ENCODE measurements at places on chromosomes 1 and 21.

- no peak for DNase-seq
Observed at GRCh38 chr1:11070876-11071275, 11.1 kb upstream of the SRM start.

DNA sequence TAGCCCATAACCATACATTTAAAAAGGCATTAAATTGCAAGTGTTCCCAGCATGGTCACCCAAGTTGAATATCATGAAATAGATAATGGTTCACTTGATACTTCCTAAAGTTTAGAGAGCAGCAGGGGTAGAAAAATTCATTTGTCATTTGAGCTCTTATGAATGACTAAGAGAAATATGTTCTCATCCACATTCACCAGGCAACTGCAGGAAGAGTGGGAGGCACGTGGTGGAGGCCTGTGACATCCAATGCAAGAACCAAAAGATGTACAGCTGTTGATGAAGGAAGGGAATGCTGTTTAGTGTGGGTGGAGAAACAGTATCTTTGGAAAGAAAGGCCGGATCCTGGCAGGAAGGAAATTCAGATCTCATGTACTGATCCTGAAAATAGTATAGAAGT lies 473.1 kb downstream of the ADGRL2 start:
- DNase-seq, result no peak

- DNase-seq, result peak; percentile 25
Observed at GRCh38 chr1:13228343-13228781, 2.4 kb upstream of the PRAMEF18 start.

DNA sequence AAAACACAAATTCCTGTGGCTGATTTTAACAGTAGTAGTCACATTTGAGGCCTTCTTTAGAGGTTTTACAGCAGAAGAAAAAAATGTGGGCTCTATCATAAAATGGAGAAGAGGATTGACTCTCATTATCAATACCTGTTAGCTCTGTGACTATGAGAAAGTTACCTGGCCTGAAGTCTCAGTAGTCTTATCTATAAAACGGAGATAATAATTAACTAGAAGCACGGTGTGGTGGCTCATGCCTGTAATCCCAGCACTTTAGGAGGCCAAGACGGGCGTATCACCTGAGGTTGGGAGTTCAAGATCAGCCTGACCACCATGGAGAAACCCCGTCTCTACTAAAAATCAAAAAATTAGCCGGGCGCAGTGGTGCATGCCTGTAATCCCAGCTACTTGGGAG lies 90.4 kb upstream of the PLPPR4 start:
- no peak for DNase-seq

- DNase-seq, result no peak
Observed at GRCh38 chr1:247077213-247077612, 1.4 kb downstream of the ZNF670 start.

- DNase-seq, result no peak
Observed at GRCh38 chr21:32474179-32475059, 61.9 kb downstream of the EVA1C start.

GRCh38 chr1:197481101-197481500 lies 213.0 kb downstream of the CRB1 start:
- DNase-seq, result no peak

- no peak for DNase-seq
Observed at GRCh38 chr1:109981004-109981335, 3.6 kb upstream of the AHCYL1 start.

DNA sequence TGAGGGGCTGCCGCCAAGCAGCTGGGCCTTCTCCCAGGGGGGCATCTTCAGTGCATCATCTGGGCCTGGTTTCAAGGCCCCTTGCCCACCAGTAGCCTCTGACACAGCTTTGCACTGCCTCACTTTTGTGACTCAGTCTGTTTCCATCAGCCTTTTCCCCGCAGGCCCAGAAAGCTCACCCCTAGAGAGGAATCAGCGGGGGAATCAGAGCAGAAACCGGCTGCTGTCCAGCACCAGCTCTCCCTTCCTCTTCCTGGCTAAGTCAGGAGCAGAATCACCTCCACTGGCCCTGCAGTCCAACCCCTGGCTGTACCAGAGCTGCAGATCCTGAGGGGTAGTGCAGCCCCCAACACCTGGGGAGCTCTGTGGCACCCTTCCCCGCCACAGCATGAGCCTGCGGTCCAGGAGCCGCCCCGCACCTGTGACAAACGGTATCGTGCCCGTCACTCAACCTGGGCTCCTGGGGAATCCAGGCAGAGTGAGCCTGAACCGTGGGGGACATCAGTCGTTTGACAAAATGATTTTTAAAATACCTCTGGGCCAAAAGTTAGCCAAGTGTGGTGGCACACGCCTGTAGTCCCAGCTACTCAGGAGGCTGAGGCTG lies 83.3 kb upstream of the TMEM51 start:
- DNase-seq, result no peak

- DNase-seq, result no peak
Observed at GRCh38 chr1:247849616-247850015, 7.4 kb upstream of the TRIM58 start.

DNA sequence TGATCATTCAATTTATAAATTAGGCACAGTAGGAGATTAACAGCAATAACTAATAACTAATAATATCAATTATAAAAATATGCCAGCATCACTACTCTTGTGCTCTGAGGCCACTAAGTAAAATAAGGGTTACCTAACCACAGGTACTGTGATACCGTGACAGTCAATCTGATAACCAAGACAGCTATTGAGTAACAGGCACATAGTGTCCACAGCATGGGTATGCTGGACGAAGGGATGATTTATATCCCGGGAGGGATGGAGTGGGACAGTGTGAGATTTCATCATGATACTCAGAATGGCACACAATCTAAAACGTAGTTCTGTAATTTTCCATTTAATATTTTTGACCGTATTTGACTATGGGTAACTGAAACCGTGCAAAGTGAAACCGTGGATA lies 39.4 kb downstream of the CD46 start:
- DNase-seq, result no peak

GRCh38 chr1:208525417-208525816 lies 281.2 kb upstream of the PLXNA2 start:
- DNase-seq, result no peak

- no peak for DNase-seq
Observed at GRCh38 chr1:27593678-27594563, 10.0 kb downstream of the AHDC1 start.

- no peak for DNase-seq
Observed at GRCh38 chr1:17932164-17932563, 175.4 kb upstream of the IGSF21 start.

GRCh38 chr1:72579629-72580028 lies 297.3 kb upstream of the NEGR1 start:
- no peak for DNase-seq

GRCh38 chr1:45718289-45718688 lies 30.3 kb downstream of the TMEM69 start:
- no peak for DNase-seq

GRCh38 chr1:81408419-81408818 lies 392.3 kb upstream of the ADGRL2 start:
- no peak for DNase-seq

- no peak for DNase-seq
Observed at GRCh38 chr1:36321119-36321951, 2.1 kb downstream of the EVA1B start.

DNA sequence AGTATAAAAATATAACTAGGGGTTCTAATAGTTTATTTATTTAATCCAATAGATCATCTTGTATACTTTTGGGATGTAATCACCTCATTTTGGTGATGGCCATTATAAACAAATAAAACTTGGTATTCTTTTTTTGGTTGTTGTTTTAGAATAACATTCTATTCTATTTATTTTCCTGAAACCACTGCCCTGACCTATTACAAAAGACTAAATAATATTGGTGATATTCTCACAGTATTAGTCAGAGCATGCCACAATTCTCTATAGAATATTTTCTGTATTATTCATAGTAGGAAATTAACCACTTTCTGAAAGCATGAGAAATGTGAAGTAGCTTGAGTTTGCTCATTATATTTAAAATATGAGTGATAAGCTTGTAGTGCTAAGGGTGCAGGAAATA lies 54.1 kb upstream of the LRRC7 start:
- DNase-seq, result no peak

- no peak for DNase-seq
Observed at GRCh38 chr1:63662056-63662836, 69.0 kb downstream of the PGM1 start.

- no peak for DNase-seq
Observed at GRCh38 chr1:241696172-241696814, 44.2 kb downstream of the WDR64 start.

GRCh38 chr1:47502746-47503370 lies 65.0 kb downstream of the FOXD2 start:
- no peak for DNase-seq

- no peak for DNase-seq
Observed at GRCh38 chr1:201495551-201496295, 11.2 kb downstream of the CSRP1 start.

DNA sequence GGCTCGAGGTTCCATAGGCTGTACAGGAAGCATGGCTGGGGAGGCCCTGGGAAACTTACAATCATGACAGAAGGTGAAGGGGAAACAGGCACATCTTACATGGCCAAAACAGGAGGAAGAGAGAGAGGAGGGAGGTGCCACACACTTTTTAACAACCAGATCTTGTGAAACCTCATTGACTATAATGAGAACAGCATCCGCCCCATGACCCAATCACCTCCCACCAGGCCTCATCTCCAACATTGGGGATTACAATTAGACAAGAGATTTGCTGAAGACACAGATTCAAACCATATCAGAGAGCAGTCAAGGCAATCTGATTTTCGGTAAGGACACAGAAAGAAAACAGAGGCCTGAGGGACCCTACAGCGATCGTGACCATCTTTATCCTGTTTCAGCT lies 41.7 kb downstream of the TNFRSF9 start:
- DNase-seq, result no peak

DNA sequence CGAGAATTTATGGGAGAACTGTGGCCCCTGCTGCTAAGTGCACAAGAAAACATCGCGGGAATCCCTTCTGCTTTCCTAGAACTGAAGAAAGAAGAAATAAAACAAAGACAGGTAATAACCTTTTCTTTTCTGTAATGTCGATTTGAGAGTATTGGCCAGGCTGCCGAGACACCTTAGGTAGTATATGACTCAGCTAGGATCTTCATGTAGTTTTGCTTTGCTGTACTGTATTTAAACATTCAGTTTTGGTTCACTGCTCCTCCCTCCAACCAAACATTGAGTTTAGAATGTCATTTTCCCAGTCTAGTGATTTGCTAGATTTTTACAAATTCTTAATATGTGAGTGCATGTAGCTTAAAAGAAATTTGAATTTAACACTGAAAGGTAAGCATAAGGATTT lies 5.8 kb downstream of the SRRM1 start:
- DNase-seq, result no peak

DNA sequence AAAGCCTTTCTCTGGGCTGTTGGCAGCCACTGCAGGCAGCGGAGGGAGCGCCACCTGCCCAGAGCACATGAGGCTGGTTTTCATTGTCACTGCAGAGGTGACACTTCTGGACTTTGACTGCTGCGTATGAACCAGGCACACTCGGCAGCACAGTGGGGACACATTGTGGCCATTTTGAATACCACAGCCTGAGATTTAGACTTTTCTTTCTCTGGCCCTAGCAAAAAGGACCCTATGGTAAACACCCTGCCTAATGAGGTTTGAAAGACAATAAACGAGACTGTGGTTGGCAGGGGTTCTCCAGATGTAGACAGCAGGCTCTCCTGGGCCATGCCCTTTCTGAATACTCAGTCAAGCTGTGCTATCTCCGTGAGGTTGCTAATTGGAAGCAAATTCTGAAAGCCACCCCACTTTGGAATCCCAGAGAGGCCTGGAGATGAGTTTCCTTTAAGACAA lies 12.0 kb upstream of the KCNE2 start:
- no peak for DNase-seq

- peak; percentile 10 for DNase-seq
Observed at GRCh38 chr1:101081496-101082488, 56.2 kb upstream of the DPH5 start.

GRCh38 chr1:11719313-11720032 lies 16.5 kb upstream of the AGTRAP start:
- DNase-seq, result peak; percentile 89

- no peak for DNase-seq
Observed at GRCh38 chr1:239169276-239169675, 217.1 kb upstream of the CHRM3 start.

DNA sequence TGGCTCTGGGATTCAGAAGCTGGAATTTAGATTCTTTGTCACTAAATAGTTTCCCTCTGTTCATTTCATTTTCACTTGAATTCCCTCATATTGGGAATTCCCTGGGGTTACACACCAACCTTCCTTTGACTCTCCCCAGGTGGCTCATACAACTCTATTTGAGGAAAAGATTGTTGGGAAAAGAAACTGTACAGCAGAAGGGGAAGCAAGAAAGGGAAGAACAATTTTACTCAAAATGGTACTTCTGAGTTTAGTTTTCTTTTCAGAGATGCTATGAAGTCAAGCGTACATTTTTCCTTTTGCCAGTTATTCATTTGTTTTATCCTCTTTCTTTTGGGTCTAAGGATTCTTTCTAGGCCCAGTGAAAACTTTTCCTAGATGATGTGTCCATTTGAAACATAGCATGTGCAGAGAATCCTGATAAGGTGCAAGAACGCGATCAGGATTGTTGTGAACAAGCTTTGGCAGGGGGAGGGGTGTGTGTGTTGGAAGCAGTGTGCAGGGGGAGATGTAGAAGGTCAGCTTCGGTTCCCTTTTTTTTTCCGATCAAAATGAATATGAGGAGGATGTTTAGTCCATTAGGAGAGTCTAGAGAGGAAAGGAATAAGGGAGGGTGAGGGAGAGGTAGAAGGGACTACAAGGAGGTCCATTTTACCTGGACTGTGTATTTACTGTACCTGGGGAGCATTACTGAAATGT lies 26.8 kb upstream of the CD1D start:
- no peak for DNase-seq

- DNase-seq, result no peak
Observed at GRCh38 chr1:27596986-27597385, 7.0 kb downstream of the AHDC1 start.

DNA sequence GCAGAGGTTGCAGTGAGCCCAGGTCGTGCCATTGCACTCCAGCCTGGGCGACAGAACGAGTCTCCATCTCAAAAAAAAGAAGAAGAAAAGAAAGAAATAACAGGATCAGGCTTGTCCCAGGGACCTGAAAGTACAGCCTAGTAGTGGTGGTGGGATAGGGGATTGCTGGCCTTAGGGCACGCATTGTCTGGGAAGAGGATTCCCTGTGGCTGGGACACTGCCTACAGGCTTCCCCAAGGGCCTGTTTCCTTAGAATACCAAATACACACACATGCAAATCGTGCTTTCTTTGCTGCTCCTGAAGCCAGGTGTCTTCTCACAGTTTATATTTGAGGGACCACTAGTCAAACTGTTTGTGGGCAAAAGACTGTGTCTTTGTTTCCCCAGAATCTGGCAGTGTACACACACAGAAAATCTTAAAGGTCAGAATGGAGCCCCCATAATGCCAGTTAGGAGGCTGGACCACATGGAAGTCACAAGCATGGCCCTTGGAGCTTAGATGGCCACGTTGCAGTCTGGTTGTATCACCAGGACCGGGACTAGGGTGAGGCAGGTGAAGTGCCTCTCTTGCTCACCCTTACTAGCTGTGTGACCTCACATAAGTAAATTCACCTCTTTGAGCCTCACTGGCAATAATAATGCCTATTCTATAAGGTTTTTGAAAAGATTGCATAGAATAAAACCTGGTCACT lies 12.7 kb upstream of the ASAP3 start:
- DNase-seq, result no peak

GRCh38 chr1:8077120-8077573 lies 51.0 kb upstream of the ERRFI1 start:
- no peak for DNase-seq

All from activated CD4-positive, alpha-beta T cell treated with anti-CD3 and anti-CD28 coated beads, Interleukin-2, amount 50 U/mL, for 1 hour (primary cell).